RWPE1 (cell line): ENCODE measurements at places on chromosomes 5 and 9.
A peak's percentile ranks its signal among the peaks of the same experiment; 100 is the strongest.

DNA sequence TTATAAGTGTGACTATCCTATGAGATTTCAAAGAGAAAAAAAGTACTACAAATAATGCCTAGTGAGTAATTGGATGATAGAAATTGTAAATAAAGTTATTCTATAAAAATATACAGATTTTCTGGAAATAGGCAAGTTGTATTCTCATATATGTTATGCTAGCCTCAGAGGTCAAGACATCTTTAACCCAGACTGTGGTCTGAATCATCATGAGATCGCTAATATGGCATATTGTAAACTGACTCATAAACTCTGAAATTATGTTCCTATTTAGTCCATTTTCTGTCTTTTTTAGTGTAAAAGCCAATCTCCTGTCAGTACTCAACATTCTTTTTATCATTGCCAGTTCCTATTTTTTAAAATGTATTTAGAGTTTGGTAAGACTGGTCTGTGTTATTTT is 14.2 kb downstream of the LOX start:
- no peak for DNase-seq

DNA sequence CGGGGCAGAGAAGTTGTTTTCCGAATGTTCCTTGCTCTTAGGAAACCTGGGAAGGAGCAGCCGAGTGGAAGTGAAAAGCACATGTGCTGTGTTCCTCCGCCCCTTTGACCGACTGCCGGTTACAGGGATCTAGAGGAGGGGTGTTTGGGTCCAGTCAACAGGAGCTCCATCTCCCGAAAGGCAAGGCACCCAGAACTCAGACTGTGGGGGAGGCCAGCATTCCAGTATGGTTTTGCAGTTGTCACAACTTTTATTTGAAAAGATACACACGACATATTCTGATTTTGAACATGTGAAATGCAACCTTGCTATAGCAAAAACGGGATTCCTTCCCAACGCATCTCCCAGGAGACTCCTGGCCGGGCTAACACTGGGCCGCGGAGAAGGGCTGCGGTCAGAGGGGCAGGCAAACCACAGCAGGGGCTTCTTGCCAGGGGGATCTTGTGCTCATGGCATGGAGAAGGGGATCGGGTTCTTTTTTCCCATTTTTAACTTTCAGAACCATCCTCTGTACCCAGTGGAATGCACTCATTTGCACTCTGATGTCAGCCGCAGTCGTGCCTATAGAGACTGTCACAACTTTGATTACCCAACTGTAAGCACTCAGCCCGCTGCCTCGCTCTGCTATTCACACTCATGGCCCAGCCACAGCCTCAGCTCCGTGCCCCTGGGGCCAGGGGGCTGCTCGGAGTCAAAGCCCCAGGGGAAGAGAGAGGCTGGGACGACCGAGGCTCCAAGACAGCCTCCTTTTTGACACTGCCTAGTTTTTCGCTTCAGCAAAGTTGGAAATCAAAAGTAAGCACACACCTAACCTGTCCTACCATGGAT is 3.9 kb downstream of the QRFP start:
- no peak for DNase-seq

DNA sequence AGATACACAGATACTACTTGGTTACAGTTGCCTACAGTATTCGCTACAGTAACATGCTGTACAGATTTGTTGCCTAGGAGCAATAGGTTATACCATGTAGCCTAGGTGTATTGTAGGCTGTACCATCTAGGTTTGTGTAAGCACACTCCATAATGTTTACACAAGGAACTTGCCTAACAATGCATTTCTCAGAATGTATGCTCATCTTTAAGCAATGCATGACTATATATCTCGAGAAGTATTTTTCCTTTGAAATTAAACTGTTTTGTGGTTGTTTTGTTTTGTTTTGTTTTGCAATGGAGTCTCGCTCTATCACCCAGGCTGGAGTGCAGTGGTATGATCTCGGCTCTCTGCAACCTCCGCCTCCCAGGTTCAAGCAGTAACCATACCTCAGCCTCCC is 25.3 kb downstream of the LRRC70 start:
- no peak for DNase-seq

GRCh38 chr5:114449860-114450421 is 88.1 kb downstream of the KCNN2 start:
- peak; percentile 74 for DNase-seq

- no peak for DNase-seq
Observed at GRCh38 chr5:155040984-155041653, 27.6 kb downstream of the KIF4B start.

DNA sequence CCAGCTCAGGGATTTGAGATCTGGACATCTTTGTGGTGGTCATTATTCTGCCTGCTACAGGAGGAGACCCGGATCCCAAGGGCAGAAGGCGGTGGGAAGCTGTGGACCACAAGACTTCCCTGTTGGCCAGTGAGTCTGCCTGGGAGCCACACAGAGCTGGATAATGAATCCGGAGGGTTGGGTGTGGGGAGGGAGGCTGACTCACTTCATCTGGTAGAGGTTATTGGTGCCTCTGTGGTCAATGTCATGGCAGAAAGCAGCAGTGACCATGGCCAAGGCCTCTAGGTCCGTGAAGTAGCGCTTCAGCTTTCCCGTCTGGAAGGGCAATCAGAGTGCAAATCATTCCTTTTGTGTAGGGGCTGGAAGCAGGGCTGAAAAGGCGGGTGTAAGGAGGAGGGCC is 58.5 kb downstream of the PDE6A start:
- DNase-seq, result no peak

DNA sequence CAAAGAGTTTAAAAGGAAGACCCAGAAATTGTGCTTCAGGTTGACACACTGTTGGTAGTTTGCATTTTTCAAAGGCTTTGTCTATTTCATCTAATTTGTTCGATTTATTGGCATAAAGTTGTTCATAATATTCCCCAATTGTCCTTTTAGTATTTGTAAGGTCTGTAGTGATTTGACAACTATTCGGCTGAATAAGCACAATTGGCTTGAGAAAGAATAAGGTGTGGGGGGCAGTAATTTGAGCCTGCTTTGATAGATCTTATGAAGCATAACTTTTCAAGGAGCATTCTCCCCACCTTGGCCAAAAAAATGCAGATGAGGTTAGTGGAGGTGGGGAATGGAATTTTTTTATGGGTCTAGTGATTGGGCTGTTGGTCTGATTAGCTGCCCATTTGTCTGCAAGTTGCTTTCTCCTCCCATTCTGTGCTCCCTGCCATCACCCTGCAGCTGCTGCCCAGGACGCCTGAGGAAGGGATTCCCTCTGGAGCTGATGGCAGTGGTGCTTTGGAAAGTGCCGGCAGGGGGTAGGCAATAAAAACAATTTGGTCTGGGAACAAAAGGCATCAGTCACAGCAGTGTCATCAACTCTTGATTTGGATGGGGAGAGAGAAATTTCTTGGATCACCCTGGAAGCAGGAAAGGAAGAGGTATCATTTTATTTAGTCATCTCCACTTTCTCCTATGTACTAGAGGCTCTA is 26.6 kb downstream of the WNT8A start:
- DNase-seq, result no peak

- peak; percentile 53 for DNase-seq
Observed at GRCh38 chr9:13268469-13268868, 11.0 kb downstream of the MPDZ start.

DNA sequence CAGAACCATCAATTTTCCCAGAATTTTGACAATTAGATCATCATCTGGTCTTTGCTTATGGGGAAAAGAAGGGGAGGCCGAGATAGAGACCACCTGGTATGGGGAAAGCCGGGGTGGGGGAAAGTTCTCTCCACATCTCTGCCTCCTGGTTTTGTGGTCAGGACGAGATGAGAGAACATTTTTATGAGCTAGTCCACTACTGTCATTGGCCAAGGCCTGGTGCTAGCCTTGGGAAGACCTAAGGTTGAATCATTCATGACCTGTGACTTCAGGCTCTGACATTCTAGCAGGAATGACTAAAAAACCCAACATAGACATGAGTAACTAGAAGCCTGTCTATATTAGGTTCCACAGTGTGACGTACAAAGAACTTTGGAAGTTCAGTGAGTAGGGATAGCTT is 135.2 kb downstream of the PTTG1 start:
- DNase-seq, result no peak

GRCh38 chr9:85941966-85942912 is 1.3 kb downstream of the NAA35 start:
- DNase-seq, result peak; percentile 5

GRCh38 chr5:74382987-74383593 is 257.4 kb downstream of the ENC1 start:
- peak; percentile 22 for DNase-seq

- DNase-seq, result no peak
Observed at GRCh38 chr9:121608168-121608853, 43.1 kb upstream of the DAB2IP start.

DNA sequence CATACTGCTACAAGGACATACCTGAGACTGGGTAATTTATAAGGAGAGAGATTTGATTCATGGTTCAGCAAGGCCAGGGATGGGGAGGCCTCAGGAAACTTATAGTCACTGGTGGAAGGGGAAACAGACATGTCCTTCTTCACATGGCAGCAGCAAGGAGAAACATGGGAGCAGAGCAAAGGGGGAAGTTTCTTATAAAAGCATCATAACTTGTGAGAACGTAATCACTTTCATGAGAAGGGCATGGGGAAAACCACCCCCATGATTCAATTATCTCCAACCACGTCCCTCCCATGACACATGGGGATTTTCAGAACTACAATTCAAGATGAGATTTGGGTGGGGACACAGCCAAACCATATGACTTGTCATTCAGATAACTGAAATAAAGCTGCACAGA is 100.9 kb downstream of the ST8SIA4 start:
- DNase-seq, result no peak

- DNase-seq, result peak; percentile 83
Observed at GRCh38 chr9:112793213-112793810, 42.8 kb downstream of the SNX30 start.

DNA sequence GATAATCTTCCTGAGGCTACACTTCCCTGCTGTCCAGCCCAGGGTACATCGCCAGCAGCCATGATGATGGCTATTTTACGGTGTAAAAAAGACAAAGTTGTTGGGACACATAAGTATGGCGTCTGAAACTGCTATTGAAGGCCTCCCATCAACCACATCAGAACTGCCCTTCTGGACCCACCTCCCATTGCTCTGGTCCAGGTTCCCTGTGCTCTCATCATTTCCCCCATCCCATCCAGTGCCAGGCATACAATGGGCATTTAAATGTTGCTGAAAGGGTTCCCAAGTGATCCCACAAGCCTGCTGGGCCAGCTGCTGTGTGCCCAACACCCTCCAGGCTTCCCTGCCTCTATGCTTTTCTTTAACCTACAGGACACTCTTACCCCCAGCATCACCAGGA is 10.6 kb downstream of the IL9 start:
- DNase-seq, result no peak

DNA sequence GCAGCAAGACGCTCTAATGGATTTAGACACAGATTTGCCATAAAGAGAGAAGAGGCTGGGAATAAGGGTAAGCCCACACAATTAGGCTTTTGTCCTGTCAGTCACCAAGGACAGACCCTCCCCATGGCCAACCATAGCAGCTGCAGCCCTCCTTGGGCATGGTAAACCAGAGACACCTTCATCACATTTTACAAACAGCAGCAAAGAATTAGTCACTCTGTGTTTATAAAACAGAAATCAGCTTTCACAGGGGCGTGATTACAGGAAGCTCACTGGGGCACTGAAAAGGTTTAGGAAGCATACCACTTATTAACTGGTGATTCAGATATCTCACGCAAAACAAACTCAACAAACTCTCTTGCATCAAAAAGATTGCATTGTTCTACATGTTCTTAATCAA is 37.3 kb upstream of the ZNF622 start:
- no peak for DNase-seq

- DNase-seq, result no peak
Observed at GRCh38 chr5:62288118-62288517, 17.9 kb upstream of the KIF2A start.

DNA sequence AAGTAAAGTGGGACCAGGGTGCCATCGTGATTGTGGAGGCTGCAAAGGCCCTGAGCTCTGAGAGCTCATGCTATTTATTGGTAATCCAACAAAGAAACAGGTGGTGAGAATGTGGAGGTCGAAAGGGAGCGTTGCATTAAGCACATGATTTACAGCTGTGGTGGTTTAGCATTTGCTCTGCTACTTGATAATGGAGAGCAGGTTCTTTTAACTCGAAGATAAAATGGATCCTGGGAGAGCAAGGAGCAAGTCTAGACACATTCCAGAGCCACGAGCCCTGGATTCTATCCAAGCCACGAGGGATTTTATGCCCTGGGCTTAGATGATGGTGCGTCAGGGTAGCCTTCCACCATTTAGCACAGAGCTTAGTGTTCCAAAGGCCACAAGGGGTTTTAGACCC is 1710.1 kb upstream of the CDH9 start:
- no peak for DNase-seq

- no peak for DNase-seq
Observed at GRCh38 chr9:137186385-137186784, 2.0 kb downstream of the ANAPC2 start.

DNA sequence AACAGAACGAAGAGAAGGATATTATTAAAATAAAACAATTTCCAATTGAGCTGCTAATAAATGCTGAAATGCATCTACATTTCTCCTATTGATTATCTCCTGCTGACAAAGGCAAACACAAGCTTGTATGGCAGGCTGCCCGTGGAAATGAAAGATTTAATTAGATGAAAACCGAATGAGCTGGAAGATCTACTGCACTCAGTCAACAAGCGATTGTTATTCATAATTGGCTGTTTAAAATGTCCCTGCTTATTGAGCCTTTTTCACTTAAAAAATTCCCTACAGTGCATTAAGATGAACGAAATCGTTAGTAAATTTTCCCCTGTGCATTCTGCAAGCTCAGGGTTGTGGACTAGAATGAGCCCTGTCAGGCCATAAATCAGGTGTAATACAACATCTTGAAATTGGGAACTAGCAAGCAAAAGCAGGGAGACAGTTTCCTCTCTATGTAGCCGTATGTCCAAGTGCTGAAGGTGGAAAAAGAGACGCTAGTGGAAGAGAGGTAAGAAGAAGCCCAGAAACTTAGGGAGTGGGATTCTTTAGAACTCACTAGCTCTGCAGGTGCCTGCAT is 28.5 kb upstream of the KIF4B start:
- no peak for DNase-seq
